ENCODE measurements at places on chromosomes 3 and 15. TPM values are rescaled to one million over a fixed set of nuclear protein-coding genes. Genes with fewer than 3 reads are reported as not detected.
A peak's percentile ranks its signal among the peaks of the same experiment; 100 is the strongest.

DNA sequence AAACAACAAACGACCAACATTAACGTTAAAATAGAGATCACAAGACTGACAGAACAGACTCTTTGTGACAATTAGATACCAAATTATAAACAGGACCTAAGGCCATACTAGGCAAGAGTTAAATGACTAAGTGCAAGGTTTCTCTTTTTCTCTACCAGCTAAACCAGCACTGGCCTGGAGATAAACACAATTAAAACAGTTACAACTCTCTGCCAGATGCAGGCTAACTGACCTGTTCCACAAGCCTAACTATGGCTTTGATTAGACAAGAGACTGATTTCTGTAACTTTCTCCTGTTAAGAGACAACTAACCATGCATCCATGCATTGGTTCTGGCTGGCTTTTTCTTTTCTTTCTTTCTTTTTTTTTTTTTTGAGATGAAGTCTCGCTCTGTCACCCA, 1.6 kb upstream of the ARL8B start:
- no peaks in the 10 kb centered on the region for H3K27me3 ChIP-seq
- H3K27ac ChIP-seq: no peak overlapping the region
- no peaks in the 10 kb centered on the region for H3K36me3 ChIP-seq
- peaks cover 12% of the 10 kb centered on the region for H3K4me1 ChIP-seq

Gene TTLL13
- not detected for total RNA-seq

DNA sequence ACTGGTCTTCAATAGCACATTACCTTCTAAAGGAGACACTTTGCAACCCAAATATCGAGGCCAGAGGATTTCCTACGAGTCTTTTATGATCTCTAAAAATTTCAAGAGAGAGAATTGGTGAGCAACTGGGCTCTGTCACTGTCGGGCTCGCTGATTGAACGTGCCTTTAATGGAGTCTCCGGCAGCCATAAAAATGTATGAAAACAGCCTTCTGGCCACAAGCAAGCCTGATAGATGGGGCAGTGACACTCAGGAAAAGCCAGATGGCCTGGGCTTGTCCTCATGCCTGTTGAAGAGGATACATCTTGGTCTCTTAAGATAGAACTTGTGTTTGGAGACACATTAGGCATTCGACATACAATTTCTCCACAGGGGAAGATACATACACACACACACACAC, 419.5 kb upstream of the PROK2 start:
- no peak overlapping the region for H3K27ac ChIP-seq
- H3K4me3 ChIP-seq: no peak overlapping the region
- no peaks in the 10 kb centered on the region for H3K27me3 ChIP-seq
- peaks cover 3% of the 10 kb centered on the region for H3K4me1 ChIP-seq

DNA sequence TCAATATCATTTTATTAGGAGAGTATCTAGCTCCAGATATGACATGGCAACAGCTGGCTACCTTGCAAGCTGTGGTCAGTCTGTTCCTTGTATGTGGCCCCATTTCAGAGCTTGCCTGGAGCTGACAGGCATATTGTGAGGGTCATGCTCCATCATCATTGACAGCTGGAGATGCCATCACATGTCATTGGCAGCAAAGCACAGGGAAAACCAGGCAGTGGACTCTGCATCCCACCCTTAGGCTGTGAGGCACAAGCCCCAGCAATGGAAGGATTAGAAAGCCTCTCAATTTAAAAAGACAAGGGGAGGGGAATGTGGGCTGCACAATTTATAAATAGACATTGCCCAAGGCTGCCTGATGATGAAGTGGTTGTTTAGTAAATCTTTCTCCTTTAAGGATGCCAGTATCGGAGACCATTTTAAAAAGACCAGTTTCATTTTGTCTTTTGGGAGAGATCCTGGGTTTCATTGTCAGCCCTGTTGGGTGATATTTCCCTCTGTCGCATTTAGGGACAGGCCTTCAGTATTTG, 27.9 kb downstream of the LNP1 start:
- no peak overlapping the region for H3K27ac ChIP-seq
- no peak overlapping the region for H3K4me3 ChIP-seq
- no peaks in the 10 kb centered on the region for H3K36me3 ChIP-seq
- peaks cover 22% of the 10 kb centered on the region for H3K4me1 ChIP-seq

DNA sequence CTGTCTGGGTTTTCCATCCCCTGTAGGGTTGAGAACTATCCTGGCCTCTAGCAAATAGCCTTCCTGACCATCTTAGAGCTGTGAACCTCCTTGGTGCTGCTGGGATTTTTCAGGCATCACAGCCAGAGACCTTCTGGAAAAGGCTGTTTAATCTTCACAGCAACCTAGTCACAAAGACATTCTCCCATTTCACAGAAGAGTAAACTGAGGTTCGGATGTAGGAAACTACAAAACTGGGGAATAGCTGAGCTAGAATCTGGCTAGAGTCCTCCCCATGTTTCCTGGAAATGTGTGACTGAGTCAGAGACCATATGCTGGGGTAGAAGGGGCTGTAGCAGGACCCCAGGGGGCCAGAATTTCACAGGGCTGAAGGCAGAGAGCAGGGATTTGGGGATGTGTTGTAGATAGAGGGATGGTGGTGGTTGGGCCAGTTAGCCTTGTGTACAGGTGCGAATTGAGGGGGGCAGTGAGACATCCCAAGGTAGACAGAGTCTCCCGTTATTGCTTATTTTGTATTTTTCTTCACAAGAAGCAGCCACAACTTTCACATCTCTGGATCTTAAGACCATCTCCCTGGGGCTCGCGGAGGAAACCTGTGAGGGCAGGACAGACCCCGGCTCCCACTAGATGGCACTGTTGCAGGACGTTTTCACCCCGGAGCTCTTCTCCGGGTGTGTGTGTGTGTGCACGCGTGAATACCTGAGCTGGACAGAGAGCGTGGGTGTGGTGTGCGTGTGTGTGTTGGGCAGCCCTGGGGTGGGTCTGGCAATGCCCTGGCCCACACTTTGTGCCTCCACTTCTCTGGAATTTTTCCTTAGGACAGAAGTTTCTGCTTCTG, 66.9 kb upstream of the PRR23C start:
- no peak overlapping the region for H3K27ac ChIP-seq
- DNase-seq: peak; percentile 83
- peaks cover 13% of the 10 kb centered on the region for H3K27me3 ChIP-seq
- H3K4me1 ChIP-seq: peaks cover 2% of the 10 kb centered on the region
- H3K4me3 ChIP-seq: no peak overlapping the region

DNA sequence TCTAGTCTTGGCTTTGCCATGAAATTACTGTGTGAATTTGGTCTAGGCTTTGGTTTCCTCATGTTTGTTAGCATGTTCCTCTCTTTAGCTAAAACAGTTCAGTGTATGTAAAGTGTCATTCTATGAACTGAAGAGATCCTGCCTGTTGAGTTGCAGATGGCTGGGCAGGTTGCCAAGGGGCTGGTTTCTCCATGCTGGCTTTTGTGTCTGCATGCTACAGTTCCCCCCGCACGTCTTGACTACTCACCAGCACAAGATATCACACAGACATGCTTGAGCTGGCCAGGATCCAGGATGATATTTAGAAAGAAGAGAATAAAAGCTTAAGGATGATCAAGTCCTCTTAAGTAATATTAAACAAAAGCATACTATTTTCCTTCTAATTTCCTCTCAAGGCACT, 90.2 kb downstream of the CERS3 start:
- H3K36me3 ChIP-seq: no peaks in the 10 kb centered on the region
- H3K4me3 ChIP-seq: no peak overlapping the region
- no peaks in the 10 kb centered on the region for H3K27me3 ChIP-seq
- no peak overlapping the region for H3K27ac ChIP-seq
